ENCODE measurements at places on chromosomes 2 and 18.

GRCh38 chr2:26941486-26941885 lies 29.0 kb upstream of the MAPRE3 start:
- no peak for DNase-seq

DNA sequence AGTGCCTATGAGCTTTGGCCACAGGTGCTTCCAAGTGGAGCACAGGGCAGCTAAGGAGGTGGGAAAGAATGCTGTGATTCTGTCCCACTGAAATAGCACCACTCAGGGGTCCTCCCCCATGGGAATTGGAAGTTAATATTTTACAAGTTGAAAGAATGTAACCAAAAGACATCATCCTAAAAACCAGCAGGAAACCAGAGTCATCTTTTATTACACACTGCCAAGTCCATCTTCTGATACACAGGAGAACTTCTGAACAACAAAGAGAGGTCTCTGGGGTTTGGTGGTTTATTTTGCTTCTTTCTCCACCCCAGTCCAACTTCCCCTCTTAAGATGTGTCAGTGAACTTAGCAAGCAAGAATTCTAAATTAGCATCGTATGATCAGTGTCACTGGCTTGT lies 47.7 kb downstream of the COLEC12 start:
- no peak for DNase-seq

DNA sequence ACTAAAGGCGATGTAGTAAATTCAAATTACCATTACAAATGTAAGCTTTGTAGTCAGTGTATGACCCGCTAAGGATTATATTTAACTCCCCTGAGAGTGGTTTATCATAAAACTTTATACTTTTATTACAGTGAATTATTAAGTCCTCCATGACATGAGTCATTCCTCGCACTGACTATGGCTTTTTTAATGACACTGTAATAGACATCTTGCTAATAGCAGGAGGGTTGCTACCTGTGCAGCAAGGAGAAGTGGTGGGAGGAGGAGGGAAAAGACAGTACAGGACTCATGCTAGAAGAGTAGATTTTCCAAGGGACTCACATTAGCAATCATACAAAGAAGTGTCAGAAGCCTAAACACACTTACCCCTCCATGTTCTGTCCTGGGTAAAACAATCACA lies 556.1 kb downstream of the BCL11A start:
- no peak for DNase-seq

DNA sequence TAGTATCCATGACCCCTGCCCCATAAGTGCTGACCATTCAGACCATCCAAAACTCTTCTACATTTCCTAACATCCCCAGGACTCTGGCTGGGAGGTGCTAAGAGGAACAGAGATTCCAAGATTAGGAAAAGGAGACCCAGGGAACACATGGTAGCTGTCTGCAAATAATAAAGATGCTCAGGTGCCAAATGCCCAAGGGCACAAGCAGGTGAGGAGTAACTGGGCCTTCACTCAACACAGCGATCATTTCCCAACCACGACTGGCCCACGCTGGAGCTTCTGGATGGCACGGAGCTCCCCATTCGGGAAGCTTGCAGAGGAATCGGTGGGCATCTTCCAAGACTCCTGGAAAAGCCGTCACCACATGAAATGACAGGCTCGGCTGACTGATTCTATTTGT lies 255.9 kb upstream of the SMIM21 start:
- no peak for DNase-seq

GRCh38 chr2:72892506-72893173 lies 5.4 kb downstream of the SPR start:
- DNase-seq, result no peak

DNA sequence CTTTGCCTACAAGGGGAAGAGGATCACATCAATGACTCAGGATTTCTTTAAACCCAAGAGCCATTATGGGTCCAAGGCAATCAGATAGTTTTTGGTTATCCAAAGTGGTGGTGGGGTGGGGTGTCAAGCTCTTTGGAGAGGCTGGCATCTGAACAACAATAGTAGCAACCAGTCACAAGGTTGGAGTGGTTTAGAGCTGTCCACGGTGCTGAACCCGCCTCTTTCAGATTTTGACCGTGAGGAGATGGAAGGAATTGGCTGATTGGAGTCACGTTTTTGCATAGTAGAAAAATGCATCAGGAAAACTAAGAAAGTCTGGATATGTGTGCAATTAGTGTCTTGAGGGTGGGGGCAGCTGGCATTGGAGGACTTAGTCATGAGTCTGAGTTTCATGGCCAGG lies 159.9 kb downstream of the LOXHD1 start:
- DNase-seq, result no peak

- DNase-seq, result no peak
These were observed 179.6 kb upstream of the SMAD2 start for GRCh38 chr18:48109961-48110493.

GRCh38 chr2:119546447-119546767 lies 2.2 kb downstream of the CFAP221 start:
- DNase-seq, result no peak

GRCh38 chr18:1995041-1995612 lies 576.2 kb downstream of the METTL4 start:
- DNase-seq, result no peak

DNA sequence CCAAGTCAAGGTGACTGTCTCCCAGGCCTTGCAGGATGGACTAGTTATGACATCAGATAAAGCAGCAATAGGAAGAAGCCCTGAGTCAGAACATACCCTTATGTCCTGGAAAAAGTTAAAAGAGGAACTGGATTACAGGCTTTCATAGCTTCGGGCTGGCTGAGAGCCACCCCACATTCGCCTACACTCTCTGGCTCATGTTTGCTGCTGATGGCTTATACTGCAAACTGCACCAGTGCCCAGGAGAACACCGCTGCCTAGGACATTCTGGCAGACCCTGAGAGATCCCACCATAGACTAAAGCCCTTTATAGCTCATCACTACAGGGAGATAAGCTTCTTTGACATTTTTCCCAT lies 20.3 kb downstream of the SLC8A1 start:
- DNase-seq, result no peak

All from stimulated activated CD4-positive, alpha-beta T cell treated with anti-CD3 and anti-CD28 coated beads, TNF-alpha, amount 100 ng/mL, for 1 hour (primary cell).